Fibroblast of upper back skin (primary cell): ENCODE measurements at places on chromosomes 7 and 10.

- DNase-seq, result peak; percentile 75
These were observed 878 bp downstream of the SEC61A2 start for GRCh38 chr10:12130237-12130872.

DNA sequence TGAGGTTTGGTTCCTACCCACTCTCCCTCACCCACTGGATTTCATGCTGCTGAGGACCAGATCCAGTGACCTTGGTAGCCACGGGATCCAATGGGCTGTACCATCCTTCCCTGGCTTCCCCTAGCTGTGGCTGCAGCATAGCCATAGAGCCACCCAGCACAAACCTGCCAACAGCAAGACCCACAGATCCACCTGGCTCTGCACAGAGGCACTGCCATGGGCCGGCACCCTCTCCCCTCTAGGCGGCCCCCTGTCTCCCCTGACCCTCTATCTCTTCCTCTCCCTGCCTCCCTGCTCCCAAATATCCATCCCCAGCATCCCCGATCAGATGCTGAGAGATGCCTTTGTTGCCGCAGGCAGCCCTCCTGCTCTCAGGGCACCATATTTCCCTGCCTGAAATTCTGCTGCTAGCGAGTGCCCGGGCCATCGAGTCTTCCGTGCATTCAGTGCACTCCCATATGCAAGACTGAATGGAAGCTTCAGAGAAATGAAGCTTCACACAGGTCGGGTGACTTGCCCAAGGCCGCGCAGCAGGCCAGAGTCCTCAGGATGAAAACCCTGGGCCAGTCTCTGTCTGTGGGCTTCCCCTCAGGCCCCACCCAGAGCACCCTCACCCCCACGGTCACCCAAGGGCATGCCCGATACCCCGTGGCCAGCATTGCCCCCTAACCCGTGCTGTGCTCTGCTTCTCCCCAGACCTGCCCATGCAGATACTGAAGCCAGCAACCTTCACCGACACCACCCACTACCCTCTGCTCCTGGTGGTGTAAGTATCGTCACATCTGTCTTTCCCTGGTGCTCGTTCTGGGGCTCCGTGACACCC is 130.8 kb downstream of the PAXIP1 start:
- no peak for DNase-seq

DNA sequence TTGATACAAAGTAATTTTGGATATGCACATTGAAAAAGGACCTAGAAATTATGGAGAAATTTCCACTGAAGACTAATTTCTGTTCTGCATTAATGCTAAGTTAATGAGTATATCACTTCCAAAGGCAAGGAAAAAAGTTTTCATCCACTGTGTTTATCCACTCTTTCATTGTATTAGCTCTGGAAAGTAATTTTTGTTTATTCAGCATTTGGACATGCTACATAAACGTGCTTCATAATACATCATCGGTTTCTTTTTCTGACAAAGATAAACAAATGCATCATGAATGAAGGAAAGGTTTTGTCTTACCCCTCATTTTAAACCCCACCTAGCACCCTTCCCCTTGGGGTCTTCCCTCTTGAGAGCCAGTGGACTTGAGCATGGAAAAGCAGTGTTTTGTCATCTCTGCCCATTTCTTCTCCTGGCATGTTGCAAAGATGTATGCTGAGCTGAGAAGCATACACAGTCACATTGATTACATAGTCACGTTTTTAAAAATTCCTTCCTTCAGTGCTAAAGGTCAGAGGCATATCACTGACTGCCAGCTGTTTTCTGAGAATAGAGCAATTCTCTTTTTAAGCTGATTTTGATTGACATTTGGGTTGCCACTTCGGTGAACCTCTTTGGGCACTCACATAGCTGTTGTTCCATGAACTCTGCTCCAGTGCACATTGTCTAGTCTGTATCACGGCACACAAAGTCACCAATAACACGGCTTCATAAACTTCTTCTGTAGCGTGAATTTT is 65.9 kb upstream of the C7orf33 start:
- no peak for DNase-seq

- no peak for DNase-seq
These were observed 2.5 kb downstream of the ANTXRL start for GRCh38 chr10:46289209-46289810.

DNA sequence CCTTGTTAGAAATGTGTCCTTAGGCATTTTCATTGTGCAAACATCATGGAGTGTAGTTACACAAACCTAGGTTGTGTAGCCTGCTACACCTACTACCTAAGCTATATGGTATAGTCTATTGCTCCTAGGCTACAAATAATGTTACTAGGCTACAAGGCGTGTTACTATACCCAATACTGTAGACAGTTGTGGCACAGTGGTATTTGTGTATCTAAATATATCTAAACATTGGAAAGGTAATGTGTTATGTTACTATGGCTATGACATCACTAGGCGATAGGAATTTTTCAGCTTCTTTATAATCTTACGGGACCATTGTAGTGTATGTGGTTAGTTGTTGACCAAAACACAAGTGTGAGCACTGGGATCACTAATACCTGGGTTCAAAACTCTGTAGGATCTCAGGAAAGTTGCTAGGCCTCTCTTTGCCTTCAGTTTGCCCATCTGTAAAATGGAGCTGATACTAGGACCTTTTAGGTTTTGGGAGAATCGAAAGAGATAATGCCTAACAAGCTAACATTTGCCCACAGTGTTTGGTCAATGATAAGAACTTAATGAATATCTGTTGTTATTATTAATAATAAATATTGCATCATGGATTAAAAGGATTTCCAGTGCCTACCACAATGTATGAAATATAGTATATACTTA is 2.7 kb downstream of the BICC1 start:
- DNase-seq, result no peak

GRCh38 chr10:75035975-75036708 is 75.3 kb upstream of the SAMD8 start:
- peak; percentile 30 for DNase-seq

DNA sequence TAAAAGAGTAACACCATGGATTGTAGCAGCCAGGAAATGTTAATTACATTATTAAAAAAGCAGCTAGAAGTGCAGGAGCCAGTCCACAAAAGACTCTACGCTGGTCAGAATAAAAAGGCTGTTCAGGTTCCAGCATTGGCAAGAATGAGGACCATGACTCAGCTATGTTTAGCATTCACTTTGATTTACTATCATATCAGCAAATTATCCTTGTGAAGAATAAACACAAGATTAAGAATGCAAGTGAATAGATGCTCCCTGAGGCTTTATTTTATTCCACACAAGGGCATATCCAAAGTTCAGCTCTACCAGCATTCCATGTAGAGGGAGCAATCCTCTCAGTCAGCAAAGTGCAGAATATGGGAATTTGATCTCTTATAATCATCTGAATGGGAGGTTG is 13.6 kb downstream of the DGKB start:
- peak; percentile 6 for DNase-seq
